ENCODE measurements at places on chromosomes 5 and 9.

GRCh38 chr5:82018462-82018861 is 46.6 kb downstream of the ATG10 start:
- no peak for DNase-seq

DNA sequence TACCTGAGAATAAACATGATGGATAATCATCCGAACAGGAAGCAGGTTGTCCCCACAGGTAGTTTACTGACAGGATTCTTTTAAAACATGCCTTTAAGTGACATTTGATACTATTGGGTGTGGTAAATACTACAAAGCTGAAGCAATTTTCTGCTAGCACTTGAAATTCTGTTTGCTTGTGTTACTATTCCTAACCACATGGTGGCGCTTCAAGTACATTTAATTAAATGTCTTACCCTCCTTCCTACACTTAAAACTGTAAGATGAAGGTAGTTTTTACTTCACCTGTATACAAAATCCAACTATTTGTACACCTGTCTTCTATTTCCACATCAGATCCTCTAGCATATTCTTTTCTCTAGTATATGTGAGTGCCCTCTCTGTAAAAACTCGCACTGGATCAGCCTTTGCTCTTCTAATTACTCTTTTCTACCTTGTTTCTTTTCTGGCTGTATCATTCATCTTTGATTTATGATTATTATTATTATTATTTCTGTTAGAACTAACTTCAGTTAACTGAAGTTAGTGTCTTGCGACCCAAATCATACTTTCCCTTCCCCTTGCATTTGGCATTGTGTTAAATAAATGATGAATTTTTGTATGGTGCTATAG is 18.4 kb downstream of the SLC25A46 start:
- no peak for DNase-seq

DNA sequence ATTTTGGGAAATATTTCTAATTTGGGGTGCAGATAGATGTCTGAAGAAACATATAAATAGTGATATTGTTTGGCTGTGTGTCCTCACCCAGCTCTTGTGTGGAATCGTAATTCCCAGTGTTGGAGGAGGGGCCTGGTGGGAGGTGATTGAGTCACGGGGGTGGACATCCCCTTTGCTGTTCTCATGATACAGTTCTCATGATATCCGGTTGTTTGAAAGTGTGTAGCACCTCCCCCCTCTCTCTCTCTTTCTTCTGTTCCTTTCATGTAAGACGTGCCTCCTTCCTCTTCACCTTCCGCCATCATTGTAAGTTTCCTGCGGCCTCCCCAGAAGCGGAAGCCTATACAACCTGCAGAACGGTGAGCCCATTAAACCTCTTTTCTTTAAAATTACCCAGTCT is 11.4 kb upstream of the ADAMTS16 start:
- DNase-seq, result no peak

DNA sequence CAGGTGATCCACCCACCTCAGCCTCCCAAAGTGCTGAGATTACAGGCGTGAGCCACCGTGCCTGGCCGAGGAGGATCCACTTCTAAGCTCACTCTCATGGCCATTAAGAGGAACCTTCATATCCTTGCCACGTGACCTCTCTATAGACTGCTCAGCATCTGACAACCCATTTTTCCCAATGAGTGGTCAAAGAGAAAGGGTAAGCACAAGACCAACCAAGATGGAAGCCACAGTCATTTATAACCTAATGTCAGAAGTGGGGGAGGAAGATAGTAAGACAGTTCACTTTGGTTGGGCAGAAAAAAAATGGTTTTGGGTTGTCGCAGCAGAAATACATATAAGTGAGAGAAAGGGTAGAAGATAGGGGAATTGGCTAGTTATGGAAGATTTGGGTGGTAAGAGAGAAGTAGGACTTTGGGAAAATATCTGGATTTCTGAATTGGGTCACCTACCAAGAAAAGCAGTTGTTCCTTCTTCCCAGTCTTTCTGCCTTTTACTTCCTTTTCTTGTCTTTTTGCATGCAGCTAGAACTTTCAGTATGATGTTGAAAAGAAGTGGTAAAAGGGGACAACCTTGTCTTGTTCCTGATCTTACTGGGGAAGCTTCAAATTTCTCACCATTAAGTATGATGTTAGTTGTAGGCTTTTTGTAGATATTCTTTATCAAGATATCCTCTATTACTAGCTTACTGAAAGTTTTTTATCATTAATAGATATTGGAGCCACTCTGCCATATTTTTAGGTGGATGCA is 15.6 kb downstream of the SNX2 start:
- DNase-seq, result no peak

GRCh38 chr9:89850631-89851325 is 246.0 kb downstream of the GADD45G start:
- no peak for DNase-seq

- DNase-seq, result no peak
Observed at GRCh38 chr5:143011585-143011984, 241.4 kb downstream of the ARHGAP26 start.

Data from stimulated activated CD4-positive, alpha-beta T cell treated with anti-CD3 and anti-CD28 coated beads, Interleukin-4, amount 100 ng/mL, for 4 hours (primary cell).